ENCODE measurements at places on chromosomes 3 and 15.

DNA sequence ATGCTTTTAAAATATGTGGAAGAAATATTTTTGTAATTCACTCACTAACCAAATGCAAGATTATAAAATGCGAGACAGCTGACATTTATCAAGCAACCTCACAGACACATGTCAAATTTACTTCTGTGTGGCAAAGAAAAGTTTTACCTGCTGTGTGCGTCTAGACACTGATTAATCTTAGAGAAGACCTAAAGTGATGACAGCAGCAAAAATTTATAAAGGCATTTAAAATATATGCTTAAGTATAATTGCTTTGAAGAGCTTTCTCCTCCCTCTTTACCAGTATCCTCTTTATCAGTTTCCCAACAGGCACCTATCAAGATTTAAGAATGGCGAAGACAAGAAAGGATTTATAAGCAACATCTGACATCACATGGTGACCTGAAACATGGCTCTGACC, 37.3 kb downstream of the UBP1 start:
- no peak for DNase-seq

- no peak for DNase-seq
These were observed 159.2 kb downstream of the MEX3B start for GRCh38 chr15:81886591-81886990.

DNA sequence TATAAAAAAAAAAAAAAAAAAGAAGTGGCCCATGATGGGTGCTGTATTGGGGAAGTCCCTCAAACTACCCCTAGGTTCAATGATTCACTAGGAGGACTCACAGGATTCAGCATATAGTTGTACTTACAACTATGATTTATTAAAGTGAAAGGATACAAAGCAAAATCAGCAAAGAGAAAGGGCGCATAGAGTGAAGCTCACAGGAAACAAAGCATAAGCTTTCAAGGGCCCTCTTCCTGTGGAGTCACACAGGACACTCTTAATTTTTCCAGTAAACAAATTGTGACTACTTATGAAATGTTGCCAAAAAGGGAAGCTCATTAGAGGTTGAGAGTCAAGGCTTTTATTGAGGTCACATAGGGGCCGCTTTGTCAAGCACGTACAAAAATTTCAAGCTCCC, 153.7 kb upstream of the GAP43 start:
- no peak for DNase-seq

- no peak for DNase-seq
These were observed 191.5 kb upstream of the SLC2A2 start for GRCh38 chr3:171218069-171218468.

DNA sequence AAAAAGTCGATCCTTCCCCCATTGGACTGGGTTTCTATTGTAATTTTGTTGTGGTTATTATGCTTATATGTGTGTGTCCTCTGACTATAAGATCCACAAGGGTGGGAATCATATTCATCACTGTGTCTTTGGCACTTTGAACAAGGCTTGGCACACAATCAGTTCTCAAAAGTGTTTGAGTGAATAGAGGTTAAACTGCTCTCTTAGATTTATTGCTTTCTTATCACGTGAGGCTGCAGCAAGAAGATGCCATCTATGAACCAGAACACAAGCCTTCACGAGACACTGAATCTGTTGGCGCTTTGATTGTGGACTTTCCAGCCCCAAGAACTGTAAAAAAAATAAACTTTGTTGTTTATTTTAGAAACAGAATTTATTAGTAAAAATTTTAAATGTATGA, 295.0 kb upstream of the MDFIC2 start:
- DNase-seq, result no peak

DNA sequence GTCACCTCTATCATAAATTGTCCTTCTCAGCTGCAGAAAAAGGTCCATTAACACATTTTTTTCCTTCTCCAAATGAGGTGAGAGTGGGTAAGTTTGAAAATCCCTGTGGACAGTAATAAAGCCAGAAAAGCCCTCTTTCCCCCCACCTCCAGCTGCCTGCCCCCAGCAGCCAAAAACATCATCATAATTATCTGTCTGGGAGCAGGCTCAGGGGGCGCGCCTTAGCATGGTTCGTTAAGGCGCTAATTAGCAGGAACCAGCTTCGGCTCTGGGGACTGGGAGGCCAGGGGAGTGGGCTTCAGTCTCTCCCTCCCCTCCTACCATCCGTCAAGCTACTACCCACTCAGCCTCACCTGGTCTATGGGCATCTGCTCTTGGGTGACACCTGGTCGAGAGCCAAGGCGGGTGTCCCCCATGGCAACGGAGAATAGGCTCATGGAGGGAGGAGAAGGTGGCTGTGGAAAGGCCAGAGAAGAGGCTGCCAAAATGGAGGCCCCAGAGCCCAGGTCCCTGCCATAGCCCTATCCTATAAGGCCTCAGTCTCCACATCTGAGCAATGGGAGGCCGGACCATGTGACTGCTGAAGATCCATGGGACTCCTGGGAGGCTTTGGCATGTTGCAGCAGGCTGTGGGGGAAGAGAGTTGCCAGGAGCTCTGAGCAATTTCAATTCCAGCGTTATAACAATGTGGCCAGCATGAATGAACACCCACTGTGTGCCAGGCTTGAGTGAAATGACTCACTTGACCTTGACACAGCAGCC, 140.1 kb upstream of the LINGO1 start:
- DNase-seq, result no peak

GRCh38 chr3:195542316-195542697, 818 bp downstream of the PPP1R2 start:
- no peak for DNase-seq

- DNase-seq, result no peak
These were observed 67.8 kb downstream of the BDH1 start for GRCh38 chr3:197487911-197488391.
